ENCODE measurements at places on chromosomes 6 and 20.

- DNase-seq, result peak; percentile 94
These were observed 1.4 kb upstream of the MANBAL start for GRCh38 chr20:37288091-37288490.

- no peak for DNase-seq
These were observed 6.9 kb upstream of the MANBAL start for GRCh38 chr20:37282556-37282955.

- DNase-seq, result peak; percentile 68
These were observed 697.4 kb downstream of the PTPRT start for GRCh38 chr20:42492290-42492689.

DNA sequence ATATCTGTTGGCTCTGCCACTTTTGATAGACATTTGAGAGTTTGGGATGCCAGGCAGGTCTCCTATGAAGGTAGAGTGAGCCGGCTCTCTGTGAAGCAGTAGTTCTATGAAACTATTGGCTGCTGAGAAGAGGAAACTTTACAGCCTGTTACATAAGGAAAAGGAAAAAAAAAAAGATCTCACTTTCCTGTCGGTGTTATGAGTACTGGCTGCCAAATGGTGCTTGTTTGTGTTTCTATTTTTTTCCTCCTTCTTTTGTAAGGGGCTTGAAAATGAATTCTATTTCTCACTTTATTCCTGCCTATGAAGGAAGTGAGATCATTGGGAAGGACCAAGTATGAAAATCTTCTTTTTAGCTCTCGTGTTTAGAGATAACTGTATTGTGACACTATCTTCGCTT, 73.1 kb upstream of the CLDN20 start:
- DNase-seq, result no peak
